ENCODE measurements at places on chromosomes 2 and 18.

- no peak for DNase-seq
Measured at GRCh38 chr2:195612611-195613495, 44.2 kb upstream of the SLC39A10 start.

- no peak for DNase-seq
Measured at GRCh38 chr2:150788426-150789140, 301.1 kb upstream of the RND3 start.

DNA sequence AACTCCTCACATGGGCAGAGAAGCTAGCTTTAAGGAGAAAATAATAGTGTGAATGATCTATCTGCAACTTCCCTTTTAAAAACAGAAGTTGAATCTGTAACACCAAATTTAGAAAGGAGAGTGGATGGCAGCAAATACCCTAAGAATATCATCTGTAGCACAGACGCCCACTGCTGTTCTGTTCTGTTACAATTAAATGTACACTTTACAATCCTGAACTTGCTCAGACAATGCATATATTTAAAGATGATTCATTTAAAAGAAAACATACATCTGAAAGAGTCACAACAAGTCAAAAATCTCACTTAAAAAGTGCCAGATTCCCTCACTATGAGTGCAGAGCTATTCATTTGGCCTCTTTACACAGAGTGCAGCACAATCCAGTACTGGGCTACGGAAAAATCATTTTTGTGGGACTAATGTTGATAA lies 8.0 kb upstream of the SERTAD2 start:
- peak; percentile 67 for DNase-seq

- DNase-seq: no peak
Measured at GRCh38 chr18:26457611-26458353, 90.6 kb downstream of the KCTD1 start.

GRCh38 chr18:79935925-79936324 lies 15.5 kb downstream of the SLC66A2 start:
- no peak for DNase-seq

DNA sequence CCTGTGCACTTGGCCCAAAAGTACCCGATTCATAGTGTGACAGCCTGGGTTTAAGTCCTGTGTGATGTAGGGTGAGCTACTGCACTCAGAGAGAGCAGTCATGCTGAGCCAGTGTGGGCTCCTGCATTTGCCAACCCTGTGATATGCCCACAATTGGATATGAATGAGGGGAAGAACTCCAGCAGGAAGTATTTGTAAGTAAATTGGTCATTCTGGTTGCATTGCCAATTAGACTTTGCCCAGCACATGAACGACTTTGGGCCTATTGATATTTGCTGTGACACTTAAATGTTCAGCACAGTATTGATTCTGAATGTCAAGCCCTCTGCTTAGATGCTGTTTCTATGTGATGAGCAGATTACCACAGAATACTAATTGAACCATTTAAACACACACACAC lies 570.9 kb downstream of the PIK3C3 start:
- no peak for DNase-seq

DNA sequence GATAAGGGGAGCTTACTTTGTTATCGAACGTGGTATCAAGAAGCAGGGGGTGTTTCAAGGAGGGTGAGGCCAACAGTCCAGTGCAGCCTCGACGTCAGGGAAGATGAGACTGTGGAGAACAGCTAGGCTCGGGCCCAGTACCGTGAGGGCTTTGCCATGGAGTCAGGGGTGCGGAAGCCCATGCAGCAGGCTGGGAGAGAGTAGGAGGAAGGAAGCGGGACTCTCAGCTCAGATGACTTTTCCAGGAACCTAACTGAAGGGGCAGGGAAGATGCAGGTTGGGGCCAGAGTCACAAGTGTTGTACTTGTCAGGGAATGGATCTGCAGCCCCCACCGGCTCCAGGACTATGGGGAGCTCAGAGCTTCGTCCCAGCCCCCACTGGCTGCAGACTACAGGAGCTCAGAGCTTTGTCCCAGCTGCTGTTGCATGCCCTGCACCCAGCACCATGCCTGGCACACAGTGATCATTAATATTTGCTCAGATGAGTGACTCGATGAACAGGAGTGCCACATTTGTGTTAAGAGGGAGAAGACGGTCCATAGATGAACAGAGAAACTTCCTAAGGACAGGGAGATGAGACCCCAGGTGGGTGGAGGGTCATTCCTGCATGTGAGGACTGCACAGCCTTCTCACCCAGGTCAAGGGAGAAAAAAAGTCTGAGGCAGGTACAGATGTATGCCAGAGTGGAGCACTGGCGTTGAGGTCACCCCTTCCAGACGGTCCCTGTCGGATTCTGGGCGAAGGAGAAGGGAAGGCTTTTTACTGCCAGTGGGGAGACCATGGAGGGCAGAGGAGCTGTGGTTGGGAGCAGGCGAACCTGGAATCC lies 36.4 kb downstream of the PTGR3 start:
- DNase-seq: no peak

- no peak for DNase-seq
Measured at GRCh38 chr2:46784278-46784677, 131.3 kb downstream of the MCFD2 start.

DNA sequence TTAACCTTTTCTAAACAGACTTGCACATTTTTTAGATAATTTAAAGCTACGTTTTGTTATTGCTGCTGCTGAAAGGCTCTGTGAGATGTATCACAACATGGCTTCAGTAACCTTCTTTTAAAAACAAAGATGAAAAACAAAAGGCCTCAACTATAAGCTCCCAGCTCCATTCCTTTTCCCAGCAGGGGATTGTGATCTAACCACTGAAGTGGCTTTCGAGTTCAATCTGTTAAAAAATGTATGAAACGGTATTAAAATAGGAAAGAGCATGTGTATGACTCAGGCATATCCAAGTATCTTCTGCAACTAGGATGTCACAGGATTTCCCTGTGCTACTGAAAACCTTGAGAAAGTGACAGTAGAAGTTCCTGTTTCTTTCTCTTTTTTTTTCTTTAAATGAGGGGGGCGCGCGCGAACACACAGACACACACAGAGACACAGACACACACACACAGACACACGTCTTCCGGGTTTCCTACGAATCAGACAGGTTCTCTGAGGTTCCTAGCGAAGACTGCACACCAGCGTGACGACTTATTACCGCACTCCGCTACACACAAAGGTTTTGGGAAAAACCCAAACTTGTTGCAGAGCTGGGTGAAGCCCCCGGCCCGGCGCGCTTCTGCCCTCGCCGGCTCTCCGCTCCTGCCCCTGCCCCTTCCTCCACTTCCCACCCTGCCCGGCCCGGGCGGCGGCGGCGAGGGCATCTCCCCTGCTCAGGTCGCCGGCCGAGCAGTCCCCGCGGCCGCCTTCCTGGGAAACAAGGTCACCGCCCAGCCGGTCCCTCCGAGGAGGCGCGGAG lies 86.8 kb downstream of the RBMS1 start:
- peak; percentile 91 for DNase-seq

DNA sequence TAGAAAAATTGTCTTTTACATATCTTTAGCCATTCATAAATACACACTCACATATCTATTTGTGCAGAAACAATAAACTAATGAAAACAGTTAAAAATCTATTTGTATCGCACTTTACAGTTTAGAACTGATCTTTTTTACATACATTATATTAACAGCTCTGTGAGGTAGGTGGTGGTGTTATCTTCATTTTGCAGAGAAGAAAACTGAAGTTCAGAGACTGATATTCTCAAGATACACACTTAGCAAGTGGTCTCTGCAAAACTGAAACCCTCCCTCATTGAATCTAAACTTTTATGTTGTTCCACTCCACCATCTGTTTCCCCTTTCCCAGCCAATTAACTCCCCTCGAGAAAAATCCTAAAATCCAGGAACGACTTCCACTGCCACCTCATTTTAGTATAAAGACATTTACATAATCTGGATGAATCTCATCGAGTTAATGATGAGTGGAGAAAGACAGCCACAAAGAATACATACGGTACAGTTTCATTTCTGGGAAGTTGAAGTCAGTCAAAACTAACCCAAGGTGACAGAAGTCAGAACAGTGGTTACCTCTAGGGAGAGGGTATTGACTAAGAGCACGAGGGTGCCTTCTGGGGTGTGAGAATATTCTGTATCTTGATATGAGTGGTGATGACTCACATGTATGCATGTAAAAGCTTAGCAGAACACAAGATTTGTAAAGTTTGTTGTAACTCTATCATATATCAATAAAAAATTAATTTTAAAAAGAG lies 524.2 kb upstream of the TCF4 start:
- DNase-seq: peak; percentile 19

DNA sequence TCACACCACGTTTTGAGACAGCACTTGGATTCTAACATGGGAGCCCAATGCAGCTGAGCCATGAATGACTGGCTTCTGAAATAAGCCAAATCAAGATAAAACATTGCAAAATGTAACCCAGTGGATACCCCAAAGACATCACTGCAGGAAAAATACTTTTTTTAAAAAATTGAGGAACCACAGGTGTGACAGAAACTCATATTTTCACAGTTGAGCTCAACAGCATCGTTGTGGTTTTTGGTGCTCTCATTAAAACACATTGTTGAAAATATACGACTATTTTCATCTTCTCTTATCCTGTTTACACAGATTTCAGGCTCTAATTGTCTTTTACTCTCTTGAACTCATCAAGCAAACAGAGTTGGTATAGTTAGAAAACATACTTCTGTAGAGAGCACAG lies 429.3 kb upstream of the VRK2 start:
- no peak for DNase-seq

GRCh38 chr18:1559563-1559962 lies 654.9 kb downstream of the ADCYAP1 start:
- DNase-seq: no peak

DNA sequence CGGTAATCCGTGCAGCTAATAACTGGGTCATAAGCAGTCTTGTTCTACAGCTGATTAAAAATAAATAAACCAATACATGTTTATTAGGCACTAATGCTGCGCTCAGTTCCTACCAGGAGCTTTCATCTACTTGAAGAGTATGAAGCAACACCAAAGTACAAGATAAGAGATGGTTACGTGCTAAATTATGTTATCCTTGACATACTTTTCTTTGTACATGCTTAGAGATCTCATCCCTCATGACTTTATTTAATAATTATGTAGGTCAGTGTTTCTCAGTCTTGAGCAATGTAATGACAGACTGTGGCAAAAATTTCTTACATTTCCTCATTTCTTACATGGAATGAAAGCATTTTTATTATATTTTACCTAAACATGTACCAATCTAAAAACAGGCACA lies 54.6 kb upstream of the COBLL1 start:
- DNase-seq: no peak

DNA sequence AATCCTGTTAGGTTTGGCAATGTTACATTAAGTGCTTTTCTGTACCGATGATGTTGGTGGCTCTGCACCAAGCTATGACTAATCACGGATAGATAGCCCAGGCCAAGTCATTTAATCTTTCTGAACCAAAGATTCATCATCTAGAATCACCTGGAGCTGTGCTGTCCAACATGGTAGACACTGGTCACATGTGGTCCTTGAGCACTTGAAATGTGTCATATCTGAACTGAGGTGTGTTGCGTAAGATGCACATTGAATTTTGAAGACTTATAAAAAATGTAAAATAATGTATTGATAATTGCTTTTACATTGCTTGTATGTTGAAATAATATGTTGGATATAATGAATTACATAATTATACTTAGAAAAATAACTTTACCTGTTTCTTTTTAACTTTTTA lies 39.8 kb upstream of the NXPH2 start:
- DNase-seq: no peak

DNA sequence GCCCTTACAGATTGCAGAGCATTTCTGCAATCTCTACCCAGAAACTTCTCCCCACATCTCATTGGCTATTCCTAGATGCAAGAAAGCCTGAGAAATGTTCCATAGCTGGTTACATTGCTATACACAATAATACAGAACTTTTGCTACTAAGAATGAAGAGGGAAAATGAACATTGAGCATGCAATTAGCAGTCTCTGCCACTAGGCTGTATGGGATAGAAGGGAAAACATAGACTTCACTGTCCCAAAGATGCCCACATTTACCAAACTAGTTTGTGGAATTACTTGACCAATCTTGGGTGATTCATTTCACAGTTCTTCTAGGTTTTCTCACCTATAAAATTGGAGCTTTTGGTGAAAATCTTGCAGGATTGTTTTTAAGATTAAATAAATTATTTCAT lies 265.7 kb upstream of the NT5C1B start:
- no peak for DNase-seq

GRCh38 chr2:17867133-17867532 lies 11.3 kb upstream of the KCNS3 start:
- no peak for DNase-seq

GRCh38 chr2:191660575-191660974 lies 17.4 kb upstream of the NABP1 start:
- DNase-seq: no peak

DNA sequence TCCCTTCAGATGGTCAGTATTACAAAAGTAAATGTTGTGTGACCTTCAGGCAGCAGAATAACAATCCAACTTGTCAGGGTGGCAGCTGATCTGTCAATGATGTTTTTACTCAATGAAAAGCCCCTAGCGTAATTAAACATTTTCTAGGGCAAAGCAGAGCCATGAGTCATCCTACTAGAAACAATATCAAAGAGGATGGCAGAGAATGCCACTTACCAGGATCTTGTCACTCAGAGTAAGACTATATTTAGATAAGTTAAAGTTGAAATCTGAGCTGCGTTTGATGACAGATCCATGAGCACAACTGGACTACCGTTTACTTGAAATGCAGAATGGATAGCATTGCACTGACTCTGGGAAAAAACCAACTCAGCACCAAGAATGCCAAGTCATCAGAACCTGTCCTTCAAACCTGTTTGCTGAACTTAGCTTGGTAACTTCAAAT lies 612.6 kb upstream of the ACVR2A start:
- DNase-seq: no peak

DNA sequence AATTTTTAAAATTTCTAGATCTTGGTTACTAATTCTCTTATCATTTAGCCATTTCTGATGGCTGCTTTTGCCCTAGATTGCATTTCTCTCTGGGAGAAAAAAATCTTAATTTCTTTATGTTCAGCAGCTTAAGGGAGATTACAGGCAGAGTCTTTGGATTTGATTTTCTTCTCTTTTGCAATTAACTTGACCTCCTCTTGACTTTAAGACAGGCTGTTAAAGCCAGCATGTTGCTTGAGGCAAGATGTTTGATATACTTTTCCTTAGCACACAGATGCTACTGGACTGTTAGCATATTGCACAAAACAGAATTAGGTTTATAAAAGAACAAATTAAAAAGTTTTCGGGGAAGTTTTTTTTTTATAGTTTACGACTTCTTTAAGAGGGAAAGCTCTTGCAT lies 50.0 kb downstream of the XRCC5 start:
- no peak for DNase-seq

GRCh38 chr2:57429831-57430230 lies 616.8 kb upstream of the VRK2 start:
- no peak for DNase-seq

GRCh38 chr2:96400049-96401000 lies 64.8 kb downstream of the NCAPH start:
- no peak for DNase-seq

- DNase-seq: no peak
Measured at GRCh38 chr2:219076253-219076652, 15.5 kb upstream of the IHH start.

DNA sequence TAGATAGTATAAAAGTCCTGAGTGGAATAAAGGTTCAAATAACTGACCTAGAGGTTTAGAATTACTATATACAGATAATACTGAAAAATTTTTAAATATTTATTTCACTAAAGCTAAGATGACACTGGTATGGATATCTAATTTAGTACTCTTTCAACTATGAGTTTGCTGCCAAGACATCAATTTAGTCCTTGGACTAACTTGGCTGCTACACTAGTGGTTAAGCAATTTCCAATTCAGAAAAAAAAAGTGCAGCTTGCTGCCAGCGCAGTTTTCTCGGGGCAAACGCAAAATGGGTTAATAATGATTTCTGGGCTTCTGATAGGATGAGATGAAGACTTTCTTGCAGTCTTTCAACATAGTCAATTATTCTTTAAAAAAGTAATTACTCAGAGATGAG lies 10.8 kb downstream of the BUB1 start:
- DNase-seq: no peak
